Cerebellar nuclear complex (tissue), 1 donor: ENCODE measurements at places on chromosomes 13 and 19.

GRCh38 chr13:20156702-20157101, 4.2 kb downstream of the GJA3 start:
- DNase-seq = no peak

GRCh38 chr13:102035969-102036368, 365.9 kb downstream of the FGF14 start:
- DNase-seq = no peak

DNA sequence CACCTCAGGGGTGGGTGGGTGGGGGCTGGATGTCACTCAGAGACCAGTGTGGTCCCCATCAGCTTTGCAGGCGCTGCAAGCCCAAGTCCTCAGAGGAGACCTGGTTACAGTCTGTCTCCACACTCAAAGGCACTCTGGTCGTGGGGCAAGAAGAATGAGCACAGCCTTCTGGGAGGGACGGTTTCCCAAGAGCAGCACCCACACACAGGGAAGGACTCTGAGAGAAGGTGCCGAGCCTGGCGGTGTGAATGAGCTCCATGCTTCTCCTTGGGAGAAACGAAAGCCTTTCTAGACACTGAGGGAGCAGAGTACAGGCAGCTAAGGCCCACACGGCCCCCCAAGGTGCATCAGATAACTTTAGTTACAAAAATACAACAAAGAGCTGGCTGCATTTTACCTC, 473.6 kb downstream of the FOXO1 start:
- no peak for DNase-seq

GRCh38 chr13:66036024-66036614, 1194.0 kb downstream of the PCDH9 start:
- DNase-seq = no peak

DNA sequence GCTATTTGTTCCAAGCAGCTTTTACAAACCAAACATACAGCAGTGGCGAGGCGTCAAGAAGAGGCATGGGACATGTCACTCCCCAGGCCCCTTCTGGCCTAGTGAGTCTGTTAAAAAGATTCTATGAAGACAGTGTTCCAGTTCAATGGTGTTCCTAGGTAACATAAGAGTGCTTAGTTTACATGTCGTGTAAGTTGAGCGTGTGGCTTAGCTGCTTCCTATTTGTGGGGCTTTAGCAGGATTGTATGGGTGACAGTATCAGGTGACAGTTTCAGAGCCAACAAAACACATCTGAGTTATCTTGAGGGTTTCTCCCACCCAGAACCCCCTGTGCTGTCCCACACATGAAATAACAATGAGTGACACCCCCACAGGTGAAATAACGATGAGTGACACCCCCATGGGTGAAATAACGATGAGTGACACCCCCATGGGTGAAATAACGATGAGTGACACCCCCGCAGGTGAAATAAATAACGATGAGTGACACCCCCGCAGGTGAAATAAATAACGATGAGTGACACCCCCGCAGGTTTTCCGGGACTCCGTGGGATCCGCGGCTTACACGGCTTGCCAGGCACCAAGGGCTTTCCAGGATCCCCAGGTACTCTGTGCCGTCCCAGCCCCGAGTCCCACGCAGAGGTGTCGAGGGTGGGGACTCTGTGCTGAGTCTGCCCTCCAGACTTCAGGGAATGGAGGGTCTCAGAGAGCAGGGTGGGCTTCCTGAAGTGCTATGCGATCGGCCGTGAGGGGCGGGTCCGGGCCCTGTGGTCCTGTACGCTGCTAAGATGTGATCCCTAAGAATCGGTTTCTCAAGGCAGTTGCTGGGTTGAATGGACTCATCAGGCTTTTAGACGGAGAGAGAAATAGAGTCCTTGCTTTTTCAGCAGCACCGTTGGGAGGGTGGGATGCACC, 68.6 kb downstream of the RAB20 start:
- DNase-seq = no peak

GRCh38 chr13:100673713-100674571, 653 bp downstream of the TMTC4 start:
- no peak for DNase-seq

DNA sequence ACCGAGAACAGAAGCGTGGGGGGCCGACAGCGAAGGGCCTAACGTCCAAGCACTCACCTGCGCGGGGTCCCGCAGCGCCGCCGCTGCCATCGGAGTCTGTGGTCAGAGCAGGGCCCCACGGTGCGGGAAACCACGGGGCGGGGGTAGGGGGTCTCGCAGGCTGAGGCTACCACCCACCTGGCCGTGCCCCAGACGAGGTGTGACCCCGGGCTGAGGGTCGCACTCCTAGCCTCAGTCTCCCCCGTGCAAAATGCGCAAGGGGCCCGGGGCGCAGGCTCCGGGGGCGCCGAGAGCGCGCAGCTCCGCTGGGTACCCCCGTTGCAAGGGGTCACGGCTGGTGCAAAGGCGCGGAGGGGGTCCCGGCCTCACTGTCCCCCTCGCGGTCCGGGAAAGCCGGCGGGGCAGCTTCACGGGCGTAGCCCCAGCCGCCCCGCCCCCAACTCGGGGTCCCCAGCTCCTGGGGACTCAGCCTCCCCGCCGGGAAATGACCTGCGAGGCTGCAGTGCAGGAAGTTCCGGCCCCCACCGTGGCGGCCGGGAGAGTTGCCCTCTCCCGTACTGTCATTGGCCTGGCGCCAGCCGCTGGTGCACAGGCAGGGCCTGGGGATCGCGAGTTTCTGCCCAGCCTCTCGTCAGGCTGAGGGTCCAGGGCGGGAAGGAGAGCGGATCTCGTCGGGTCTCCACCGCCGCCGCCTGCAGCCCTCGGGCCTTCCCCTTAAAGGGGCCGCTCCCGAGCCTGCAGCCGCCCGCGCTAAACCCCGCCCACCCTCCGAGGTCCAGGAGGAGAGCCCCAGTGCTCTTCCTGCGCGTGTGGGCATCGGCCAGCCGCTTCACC, at the start of gene ZNF792:
Gene ZNF792 (minus strand): TSS at position 657 of the 834 bp plus-strand sequence. CDS start 567 bp downstream, at position 90.
- DNase-seq = no peak

- DNase-seq = no peak
Measured at GRCh38 chr13:49455007-49455398, 10.9 kb downstream of the SETDB2 start.

GRCh38 chr19:47601180-47601904, 7.6 kb upstream of the BICRA start:
- DNase-seq = no peak

- DNase-seq = no peak
Measured at GRCh38 chr13:41639237-41639904, 182.0 kb downstream of the RGCC start.

- no peak for DNase-seq
Measured at GRCh38 chr19:44958090-44958489, 2.9 kb downstream of the CLPTM1 start.

GRCh38 chr13:102392481-102393209, 9.2 kb downstream of the FGF14 start:
- no peak for DNase-seq

GRCh38 chr19:11970174-11970573, 5.3 kb downstream of the ZNF763 start:
- DNase-seq = no peak

GRCh38 chr13:43126420-43126819, 103.0 kb downstream of the DNAJC15 start:
- DNase-seq = no peak

DNA sequence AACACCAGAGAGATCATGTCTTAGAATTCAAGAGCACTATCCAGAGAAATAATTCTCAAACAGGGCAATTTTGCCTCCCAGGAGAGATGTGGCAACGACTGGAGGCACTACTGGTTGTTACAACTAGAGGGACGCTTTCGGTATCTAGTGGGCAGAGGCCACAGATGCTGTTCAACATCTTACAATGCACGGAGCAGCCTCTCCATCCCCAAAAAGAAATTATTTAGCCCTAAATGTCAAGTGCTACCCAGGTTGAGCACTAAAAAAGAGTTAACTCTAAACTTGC, 78.6 kb downstream of the ABCC4 start:
- no peak for DNase-seq

GRCh38 chr13:41488124-41488523, 30.8 kb downstream of the RGCC start:
- no peak for DNase-seq

- DNase-seq = no peak
Measured at GRCh38 chr13:21872795-21873194, 201.9 kb downstream of the FGF9 start.

DNA sequence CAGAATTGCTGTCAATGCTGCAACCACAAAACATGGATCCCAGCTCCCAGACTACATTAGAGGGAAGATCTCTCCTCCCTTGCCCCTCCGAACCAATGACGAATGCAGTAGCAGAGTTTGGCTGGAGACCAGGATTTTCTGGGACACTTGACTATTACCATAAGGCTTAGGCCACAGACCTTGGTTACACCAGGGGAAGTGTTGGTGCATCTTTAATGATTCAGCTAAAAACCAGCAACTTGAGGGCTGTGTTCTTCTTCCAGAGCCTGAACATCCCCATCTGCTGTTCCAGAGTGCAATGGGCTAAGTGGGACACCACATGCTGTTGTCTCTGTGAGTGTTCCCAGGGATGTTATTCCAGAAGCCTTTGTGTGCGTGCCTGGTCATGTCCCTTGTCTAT, 528.2 kb downstream of the LMO7 start:
- no peak for DNase-seq

GRCh38 chr19:444677-445210, 16.1 kb downstream of the SHC2 start:
- DNase-seq = no peak

GRCh38 chr13:101627556-101627943, 175.1 kb downstream of the ITGBL1 start:
- no peak for DNase-seq

- DNase-seq = no peak
Measured at GRCh38 chr13:73417012-73417615, 358.3 kb downstream of the KLF5 start.

- no peak for DNase-seq
Measured at GRCh38 chr13:34750078-34750931, 191.8 kb upstream of the NBEA start.
